ENCODE measurements at places on chromosomes 3 and 15.

DNA sequence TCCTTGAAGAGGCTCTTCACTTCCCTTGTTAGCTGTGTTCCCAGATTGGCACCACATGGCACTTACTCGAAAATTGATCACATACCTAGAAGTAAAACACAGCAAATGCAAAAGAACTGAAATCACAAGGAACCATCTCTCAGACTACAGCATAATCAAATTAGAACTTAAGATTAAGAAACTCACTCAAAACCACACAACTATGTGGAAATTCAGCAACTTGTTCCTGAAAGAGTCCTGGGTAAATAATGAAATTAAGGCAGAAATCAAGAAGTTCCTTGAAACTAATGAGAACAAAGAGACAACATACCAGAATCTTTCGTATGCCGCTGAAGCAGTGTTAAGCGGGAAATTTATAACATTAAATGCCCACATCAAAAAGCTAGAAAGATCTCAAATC, 566.3 kb upstream of the TGFBR2 start:
- H3K36me3 ChIP-seq: no peaks in the 10 kb centered on the region
- no peak overlapping the region for H3K27ac ChIP-seq
- DNase-seq: no peak

GRCh38 chr15:67048281-67049279, 16.8 kb upstream of the SMAD3 start:
- no peak overlapping the region for H3K4me3 ChIP-seq
- no peak for DNase-seq
- no peaks in the 10 kb centered on the region for H3K27me3 ChIP-seq

DNA sequence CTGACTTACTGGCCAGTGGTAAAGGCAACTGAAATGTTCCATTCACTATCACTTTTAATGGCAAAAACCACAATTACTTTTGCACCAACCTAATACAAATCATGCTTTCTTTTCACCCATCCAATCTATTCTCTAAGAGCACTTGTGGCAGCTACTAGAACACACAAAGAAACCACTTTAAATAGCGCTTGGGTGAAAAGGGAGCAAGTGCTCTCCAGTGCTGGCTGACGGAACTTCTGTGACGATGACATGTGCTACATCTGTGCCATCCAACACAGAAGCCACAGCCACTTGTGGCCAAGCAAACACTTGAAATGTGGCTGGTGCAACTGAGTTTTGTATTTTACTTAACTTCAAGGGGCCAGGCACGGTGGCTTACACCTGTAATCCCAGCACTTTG, 18.9 kb downstream of the SH3BP5 start:
- H3K36me3 ChIP-seq: no peaks in the 10 kb centered on the region
- no peaks in the 10 kb centered on the region for H3K27me3 ChIP-seq
- H3K4me1 ChIP-seq: peaks cover 20% of the 10 kb centered on the region
- H3K4me3 ChIP-seq: no peak overlapping the region
- no peak overlapping the region for H3K27ac ChIP-seq
- no peak for DNase-seq

DNA sequence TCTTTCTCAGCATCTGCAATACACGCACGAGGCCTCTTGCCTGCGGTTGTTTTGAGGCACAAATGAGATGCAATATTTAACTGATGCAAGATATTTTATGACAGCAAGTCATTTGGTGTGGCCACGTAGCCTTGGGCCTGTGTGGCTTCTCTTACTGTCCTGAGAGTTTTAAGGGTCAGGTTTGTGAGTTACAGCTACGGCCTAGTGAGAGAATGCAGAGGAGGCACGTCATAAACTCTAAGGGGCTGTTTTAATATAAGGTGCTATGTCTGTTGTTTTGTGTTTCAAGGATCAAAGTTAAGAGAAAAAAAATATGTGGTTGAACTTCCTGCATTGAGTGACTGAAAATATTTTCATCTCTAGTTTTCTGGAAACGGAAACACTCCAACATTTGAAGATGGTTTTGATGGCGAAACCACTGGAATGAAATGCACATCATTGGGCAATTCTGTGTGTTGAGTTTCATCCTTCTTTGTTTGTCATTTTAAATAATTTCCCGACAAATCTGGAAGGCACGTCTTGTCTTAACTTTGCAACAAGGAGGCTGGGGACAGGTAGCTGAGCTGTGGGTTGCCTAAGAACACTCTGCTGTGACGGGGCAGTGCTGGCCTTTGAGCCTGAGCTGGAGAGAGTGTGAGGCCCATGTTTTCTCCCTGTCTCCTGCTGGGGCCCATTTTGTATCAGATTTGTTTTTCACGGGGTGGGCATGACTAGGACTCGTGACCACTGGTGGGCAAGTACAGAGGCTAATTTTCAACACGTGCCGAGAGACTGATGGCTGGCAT, 5.1 kb downstream of the APBA2 start:
- H3K4me1 ChIP-seq: 0 out of 2 replicates have a peak, but pooled peaks cover 11% of the 10 kb centered on the region
- H3K36me3 ChIP-seq: no peaks in the 10 kb centered on the region
- no peak overlapping the region for H3K27ac ChIP-seq
- H3K27me3 ChIP-seq: no peaks in the 10 kb centered on the region
- DNase-seq: no peak
- H3K4me3 ChIP-seq: no peak overlapping the region

DNA sequence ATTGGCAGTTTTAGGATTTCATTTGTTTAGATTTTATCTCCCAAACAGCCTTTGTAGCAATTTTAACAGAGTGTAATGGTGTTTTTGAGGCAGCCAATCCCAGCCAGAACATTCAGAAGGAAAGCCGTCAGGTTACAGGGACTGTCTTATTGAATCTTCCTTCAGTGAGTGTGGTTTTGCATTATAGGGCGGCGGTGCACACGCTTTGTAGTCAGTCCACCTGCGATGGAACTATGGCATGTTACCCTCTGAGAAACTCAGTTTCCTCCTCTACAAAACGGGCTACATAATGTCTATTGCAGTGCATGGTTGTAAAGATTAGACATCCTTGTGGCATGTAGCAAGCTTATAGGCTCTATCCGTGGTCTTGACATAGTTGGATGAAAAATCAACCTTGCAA, 1.0 kb downstream of the LRRC28 start:
- no peak overlapping the region for H3K27ac ChIP-seq
- DNase-seq: no peak
- H3K4me3 ChIP-seq: peak overlapping the region; percentile 86
- H3K36me3 ChIP-seq: no peaks in the 10 kb centered on the region

DNA sequence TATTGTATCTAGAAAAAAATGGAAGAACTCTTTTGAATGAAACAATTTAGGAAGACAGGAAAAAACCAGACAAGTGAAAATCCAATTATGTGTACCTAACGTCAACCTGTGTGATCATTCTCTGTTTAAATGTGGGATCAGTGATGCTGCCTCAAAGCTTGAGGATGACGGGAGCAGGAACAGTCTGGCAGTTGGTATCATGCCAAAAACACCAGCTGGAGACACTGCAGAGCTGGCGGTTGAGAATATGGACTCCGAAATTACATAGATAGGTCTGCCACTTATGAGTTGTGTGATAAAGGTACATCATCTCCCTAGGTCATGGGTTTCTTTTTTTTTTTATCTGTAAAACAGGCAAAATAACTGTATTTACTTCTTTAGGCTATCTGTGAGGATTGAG, 480.5 kb downstream of the CNTN4 start:
- no peaks in the 10 kb centered on the region for H3K4me1 ChIP-seq
- H3K4me3 ChIP-seq: no peak overlapping the region
- H3K27ac ChIP-seq: no peak overlapping the region

GRCh38 chr3:88221726-88222125, 72.0 kb downstream of the C3orf38 start:
- H3K36me3 ChIP-seq: no peaks in the 10 kb centered on the region
- H3K4me1 ChIP-seq: no peaks in the 10 kb centered on the region
- H3K4me3 ChIP-seq: no peak overlapping the region
- H3K27ac ChIP-seq: no peak overlapping the region
- no peak for DNase-seq

DNA sequence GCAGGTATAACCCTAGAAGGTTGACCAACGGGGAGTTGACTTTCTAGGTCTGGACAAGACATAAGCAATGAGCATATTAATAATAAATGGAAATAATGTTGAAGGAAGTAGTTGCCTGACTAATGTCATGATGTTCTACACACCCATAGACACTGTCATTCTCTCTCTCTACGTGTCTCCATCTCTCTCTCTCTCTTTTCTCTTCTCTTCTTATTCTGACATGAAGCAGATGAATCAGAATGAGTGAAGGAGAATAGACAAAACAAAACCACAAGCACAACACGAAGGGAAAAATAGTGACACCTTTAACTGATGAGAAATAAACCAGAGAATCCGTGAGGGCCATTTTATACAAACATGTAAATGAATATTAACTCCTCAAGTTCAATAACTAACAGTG, 26.7 kb upstream of the CCDC80 start:
- no peaks in the 10 kb centered on the region for H3K36me3 ChIP-seq
- DNase-seq: no peak
- no peaks in the 10 kb centered on the region for H3K27me3 ChIP-seq
- H3K4me1 ChIP-seq: 0 out of 2 replicates have a peak, but pooled peaks cover 4% of the 10 kb centered on the region
- no peak overlapping the region for H3K4me3 ChIP-seq
- H3K27ac ChIP-seq: no peak overlapping the region

DNA sequence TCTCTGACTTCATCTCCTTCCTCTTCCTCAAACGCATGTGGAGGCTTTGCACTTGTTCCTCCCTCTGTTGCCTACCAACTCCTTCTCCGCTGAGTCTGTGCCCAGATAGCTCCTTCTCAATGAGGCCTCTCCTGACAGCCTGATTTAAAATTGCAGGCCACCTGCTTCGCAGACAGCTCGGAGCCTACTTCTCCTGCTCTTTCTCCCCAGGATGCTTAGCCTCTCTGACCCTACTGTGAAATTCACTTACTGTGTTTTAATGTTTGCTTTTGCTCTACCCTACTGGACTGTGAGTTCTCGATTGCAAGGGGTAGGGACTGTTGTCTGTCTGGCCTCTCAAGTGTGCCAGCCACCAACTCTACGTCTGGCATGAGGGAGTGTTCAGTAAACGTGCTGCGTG, 83.4 kb downstream of the EEFSEC start:
- H3K27ac ChIP-seq: no peak overlapping the region
- no peaks in the 10 kb centered on the region for H3K4me1 ChIP-seq
- no peak for DNase-seq
- H3K36me3 ChIP-seq: no peaks in the 10 kb centered on the region

Measured in MM.1S (cell line).